Left cardiac atrium (tissue), 4 donors: ENCODE measurements at places on chromosomes 7 and 10.

DNA sequence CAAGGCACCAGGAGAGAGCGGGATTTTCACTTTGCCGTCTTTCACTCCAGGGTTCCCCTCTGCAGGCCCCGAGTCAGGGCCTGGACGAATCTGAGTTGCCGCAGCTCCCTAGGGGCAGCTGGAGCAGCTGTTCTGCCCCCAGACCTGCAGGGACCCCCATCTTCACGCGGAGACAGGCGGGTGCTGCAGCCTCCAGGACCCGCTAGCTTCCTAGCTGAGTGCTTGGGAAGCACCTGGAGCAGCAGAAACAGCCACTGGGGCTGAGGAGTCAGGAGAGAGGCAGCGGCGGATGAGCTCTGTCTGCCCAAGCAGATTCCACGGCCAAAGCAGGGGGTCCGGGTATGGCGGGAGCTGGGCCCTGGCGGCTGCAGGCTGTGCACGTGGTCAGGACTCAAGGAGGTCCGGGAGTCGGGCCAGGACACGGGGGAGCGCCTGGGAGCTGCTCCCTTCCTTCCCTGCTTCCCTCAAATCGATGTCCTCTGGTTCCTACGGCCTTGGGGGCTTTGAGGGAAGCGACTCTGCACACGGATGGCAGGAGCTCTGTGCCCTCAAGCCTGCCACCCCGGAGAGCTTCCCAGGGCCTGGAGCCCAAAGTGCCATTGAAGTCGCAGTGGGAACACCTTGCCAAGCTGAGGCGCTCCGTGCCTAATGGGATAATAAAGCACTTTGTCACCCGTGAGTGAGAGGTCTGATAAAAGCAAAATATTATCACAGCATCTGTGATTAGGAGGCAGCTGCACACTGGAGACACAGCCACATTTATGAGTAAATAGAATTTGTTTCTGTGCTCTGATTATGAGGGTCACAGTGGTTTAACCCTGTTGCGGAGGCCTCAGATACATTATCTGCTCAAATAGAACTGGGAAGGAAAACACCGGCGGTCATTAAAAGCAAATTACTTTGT is 17.2 kb downstream of the MNX1 start:
- DNase-seq: no peak

- DNase-seq: no peak
These were observed 51.3 kb upstream of the ITPRID1 start for GRCh38 chr7:31462636-31463035.

- no peak for DNase-seq
These were observed 536.0 kb upstream of the STEAP1 start for GRCh38 chr7:89618274-89618673.

DNA sequence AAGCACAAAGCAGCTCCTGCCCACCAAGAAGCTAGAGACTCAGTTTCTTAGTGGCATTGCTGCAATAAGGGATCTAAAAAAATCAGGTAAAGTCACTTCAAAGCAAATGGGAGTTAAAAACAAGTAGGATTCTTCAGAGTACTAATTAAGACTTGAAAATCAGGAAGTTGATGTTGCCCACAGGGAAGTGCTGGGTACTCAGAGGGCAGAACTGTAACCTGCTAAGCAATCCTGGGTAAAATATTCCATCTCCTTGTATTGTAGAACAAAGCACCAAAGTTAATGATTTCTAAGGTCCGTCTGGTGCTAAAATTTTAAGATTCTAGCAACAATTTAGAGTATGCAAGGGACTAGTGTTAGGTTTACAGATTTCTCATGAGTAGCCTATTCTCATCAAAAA is 8.3 kb downstream of the PEX1 start:
- no peak for DNase-seq

DNA sequence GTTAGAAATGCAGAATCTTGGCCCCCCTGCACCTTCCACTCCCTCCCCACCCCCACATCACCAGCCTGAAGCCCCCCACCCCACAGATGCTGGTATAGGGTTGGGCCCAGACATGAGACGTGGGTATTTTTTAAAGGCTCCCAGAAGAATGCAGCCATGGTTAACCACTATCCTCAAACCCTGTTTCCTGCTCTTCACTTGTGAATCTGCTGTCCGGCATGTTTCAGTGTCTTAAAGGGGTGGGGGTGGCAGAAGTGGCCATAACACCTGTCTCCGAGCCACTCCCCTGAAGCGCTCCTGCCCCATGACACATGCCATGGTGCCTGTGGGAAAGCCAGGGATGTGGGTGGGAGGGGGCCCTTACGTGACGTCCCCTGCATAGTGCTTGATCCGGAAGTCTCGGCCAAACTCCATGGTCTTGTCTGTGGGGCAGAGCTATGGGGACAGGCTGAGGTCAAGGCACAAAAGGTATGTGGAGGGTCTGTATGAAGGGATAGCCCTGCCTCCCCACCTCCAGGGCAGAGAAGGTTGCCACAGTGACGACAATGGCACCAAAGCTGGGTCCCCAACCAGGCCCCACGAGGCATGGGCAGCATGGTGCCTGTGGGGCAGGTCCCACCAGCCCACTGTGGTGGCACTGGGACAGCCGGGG is 9.6 kb downstream of the MYO1G start:
- no peak for DNase-seq

GRCh38 chr7:157930441-157930840 is 593.6 kb downstream of the DNAJB6 start:
- DNase-seq: no peak
